Heart left ventricle (tissue), 16 donors: ENCODE measurements at places on chromosomes 16 and 17. TPM values are rescaled to one million over a fixed set of nuclear protein-coding genes. Genes with fewer than 3 reads are reported as not detected.

GRCh38 chr16:56990407-56991286, 1.3 kb downstream of the NLRC5 start:
- peak overlapping the region; percentile 84 for H3K4me3 ChIP-seq
- peak; percentile 14 for DNase-seq
- peak overlapping the region; percentile 96 for H3K27ac ChIP-seq
- no peaks in the 10 kb centered on the region for H3K27me3 ChIP-seq
- no peaks in the 10 kb centered on the region for H3K36me3 ChIP-seq

C16orf96 gene
- not detected for total RNA-seq

CACNG4 gene
- total RNA-seq, result 0.33 TPM

DNA sequence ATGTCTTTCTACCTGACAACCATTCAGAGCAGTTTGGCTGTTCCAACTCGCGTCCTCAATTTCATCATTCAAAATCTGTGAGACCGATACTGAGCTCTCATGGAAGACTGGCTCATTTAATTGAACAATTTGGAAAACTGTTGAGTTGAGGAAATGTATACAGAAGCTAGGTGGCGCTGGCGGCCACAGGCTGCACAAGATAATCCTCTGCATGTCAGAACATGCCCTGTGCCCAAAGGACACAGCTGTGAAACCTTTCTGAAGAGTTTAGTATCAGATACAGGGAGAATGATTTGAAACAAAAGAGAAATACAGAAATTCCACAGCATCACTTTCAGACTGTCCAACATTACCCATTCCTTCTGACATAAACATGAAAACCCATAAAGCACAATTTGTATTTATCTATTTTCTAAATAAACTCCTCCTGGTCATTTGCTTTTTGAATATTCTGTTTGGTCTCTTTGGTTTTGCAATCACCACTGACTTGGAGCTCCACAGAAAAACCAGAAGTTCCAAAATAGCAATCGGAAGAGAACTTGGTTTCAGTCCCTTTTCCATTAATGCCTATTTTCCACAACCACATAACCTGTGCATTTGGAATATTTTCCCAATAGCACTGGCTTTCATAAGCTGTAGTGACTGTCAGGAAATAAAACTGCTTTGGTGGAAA, 192.8 kb downstream of the MAP2K6 start:
- no peak overlapping the region for H3K4me3 ChIP-seq
- no peaks in the 10 kb centered on the region for H3K27me3 ChIP-seq
- peaks cover 35% of the 10 kb centered on the region for H3K4me1 ChIP-seq
- H3K27ac ChIP-seq, result peak overlapping the region; percentile 74
- DNase-seq, result peak; percentile 77

- H3K27me3 ChIP-seq, result no peaks in the 10 kb centered on the region
- no peak overlapping the region for H3K27ac ChIP-seq
- DNase-seq, result no peak
- H3K4me3 ChIP-seq, result no peak overlapping the region
These were observed 174.8 kb downstream of the UTP18 start for GRCh38 chr17:51435171-51435552.

VWA3A gene
- 0.60 TPM for total RNA-seq

DNA sequence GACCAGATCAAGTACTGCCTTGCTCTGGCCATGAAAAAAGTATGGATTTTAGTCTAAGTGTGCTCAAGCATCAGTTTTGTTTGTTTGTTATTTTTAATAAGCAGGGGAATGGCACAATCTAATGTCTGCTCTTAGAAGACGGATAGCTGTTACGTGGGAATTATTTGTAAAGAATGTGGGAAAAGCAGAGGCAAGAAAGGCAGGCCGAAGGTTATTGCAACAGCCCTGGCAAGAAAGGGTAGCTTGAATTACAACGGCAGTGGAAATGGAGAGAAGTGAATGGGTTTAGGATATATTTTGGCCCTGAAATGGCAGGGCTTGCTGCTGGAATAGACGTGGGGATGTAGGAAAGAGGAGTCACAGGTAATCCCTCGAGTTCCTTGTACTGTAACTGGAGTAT, 987 bp upstream of the HASPIN start:
- no peak overlapping the region for H3K27ac ChIP-seq
- peaks cover 29% of the 10 kb centered on the region for H3K4me1 ChIP-seq
- H3K4me3 ChIP-seq, result peak overlapping the region; percentile 74
- no peaks in the 10 kb centered on the region for H3K27me3 ChIP-seq

DNA sequence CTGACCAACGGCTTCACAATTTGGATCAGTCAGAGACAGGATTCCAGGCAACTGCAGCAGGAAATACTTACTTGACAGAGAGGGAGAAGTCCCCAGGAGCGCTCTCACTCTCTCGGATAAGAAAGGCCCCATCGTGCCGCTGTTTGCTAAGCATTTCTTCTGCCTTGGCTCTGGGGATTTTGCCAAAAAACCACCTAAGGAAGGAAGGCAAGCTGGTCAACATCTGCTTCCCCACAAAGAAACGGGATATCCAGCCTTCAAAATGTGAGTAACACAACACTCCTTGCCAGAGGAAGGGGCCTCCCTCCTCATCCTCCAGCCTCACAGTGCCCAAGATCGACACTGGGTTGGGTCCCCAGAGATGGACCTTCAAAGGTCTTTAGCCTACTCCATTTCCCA, 36.6 kb upstream of the SLC25A19 start:
- H3K4me1 ChIP-seq, result peaks cover 3% of the 10 kb centered on the region
- DNase-seq, result peak; percentile 35
- H3K4me3 ChIP-seq, result no peak overlapping the region
- no peaks in the 10 kb centered on the region for H3K36me3 ChIP-seq

IL17C gene
- not detected for total RNA-seq

GRCh38 chr17:68176718-68177117, 71.1 kb upstream of the AMZ2 start:
- H3K4me1 ChIP-seq, result no peaks in the 10 kb centered on the region
- no peak overlapping the region for H3K27ac ChIP-seq
- DNase-seq, result no peak
- no peaks in the 10 kb centered on the region for H3K27me3 ChIP-seq
- no peak overlapping the region for H3K4me3 ChIP-seq

- peak overlapping the region; percentile 24 for H3K4me3 ChIP-seq
- H3K4me1 ChIP-seq, result peaks cover 8% of the 10 kb centered on the region
- no peak overlapping the region for H3K27ac ChIP-seq
- H3K27me3 ChIP-seq, result no peaks in the 10 kb centered on the region
- H3K36me3 ChIP-seq, result no peaks in the 10 kb centered on the region
These were observed 28.0 kb downstream of the NXN start for GRCh38 chr17:951325-952132.

GRCh38 chr17:40560592-40561293, 4.5 kb downstream of the CCR7 start:
- no peak for DNase-seq
- H3K4me3 ChIP-seq, result peak overlapping the region; percentile 30
- no peaks in the 10 kb centered on the region for H3K36me3 ChIP-seq
- no peaks in the 10 kb centered on the region for H3K27me3 ChIP-seq
- H3K27ac ChIP-seq, result peak overlapping the region; percentile 51
- peaks cover 48% of the 10 kb centered on the region for H3K4me1 ChIP-seq
